HT-29 (cell line): ENCODE measurements at places on chromosomes 6 and 20. TPM values are rescaled to one million over a fixed set of nuclear protein-coding genes. Genes with fewer than 3 reads are reported as not detected.

The VNN1 gene
- 3.1 and 3.6 TPM in 2 replicates for total RNA-seq

The CASS4 gene
- total RNA-seq = 0.05 TPM in 1 of 2 replicates, not detected in the other

GRCh38 chr6:156269751-156270369 is 507.3 kb upstream of the ARID1B start:
- DNase-seq = no peak

- DNase-seq = no peak
Observed at GRCh38 chr20:29756664-29757063, 1500.8 kb upstream of the DEFB115 start.

- no peak for DNase-seq
Observed at GRCh38 chr6:122736163-122736562, 43.4 kb upstream of the FABP7 start.

GRCh38 chr20:728256-728944 is 39.9 kb downstream of the SLC52A3 start:
- peak; percentile 23 for DNase-seq
